Activated naive CD8-positive, alpha-beta T cell treated with anti-CD3 and anti-CD28 coated beads, Interleukin-2, amount 10 ng/mL, durations not matched to agents 7 days and 5 days (primary cell): ENCODE measurements at places on chromosomes 5 and 9. TPM values are rescaled to one million over a fixed set of nuclear protein-coding genes. Genes with fewer than 3 reads are reported as not detected.

The FOXD4L5 gene
- total RNA-seq = 0.43 TPM

DNA sequence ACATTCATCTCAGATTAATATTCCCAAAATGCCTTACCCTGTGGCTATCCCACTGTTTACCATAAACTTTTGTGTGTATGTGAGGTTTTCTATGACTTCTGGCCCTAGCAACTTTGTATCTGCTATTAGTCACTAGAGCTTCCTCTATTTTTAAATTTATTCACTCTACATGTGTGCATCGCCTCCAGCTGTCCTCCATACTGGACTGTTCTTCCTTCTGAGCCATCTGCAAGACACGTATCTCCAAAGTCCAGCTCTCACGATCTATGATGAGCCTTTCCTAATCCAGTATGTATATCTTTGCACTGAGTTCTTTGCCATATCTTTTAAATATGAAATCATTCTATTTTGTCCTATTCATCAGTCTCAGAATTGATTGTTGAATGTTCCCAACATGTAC is 1.7 kb upstream of the GNG10 start:
- no peak for DNase-seq

The HBEGF gene
- total RNA-seq = 12.8 TPM

The TAF11L7 gene
- total RNA-seq = not detected

- DNase-seq = no peak
Observed at GRCh38 chr5:167778228-167778627, 513.2 kb upstream of the WWC1 start.

The CCDC183 gene
- total RNA-seq = 2.2 TPM

The MIER3 gene
- 25.8 TPM for total RNA-seq

GRCh38 chr9:12916042-12916441 is 141.2 kb downstream of the LURAP1L start:
- DNase-seq = no peak

The LCN12 gene
- total RNA-seq = 0.91 TPM

DNA sequence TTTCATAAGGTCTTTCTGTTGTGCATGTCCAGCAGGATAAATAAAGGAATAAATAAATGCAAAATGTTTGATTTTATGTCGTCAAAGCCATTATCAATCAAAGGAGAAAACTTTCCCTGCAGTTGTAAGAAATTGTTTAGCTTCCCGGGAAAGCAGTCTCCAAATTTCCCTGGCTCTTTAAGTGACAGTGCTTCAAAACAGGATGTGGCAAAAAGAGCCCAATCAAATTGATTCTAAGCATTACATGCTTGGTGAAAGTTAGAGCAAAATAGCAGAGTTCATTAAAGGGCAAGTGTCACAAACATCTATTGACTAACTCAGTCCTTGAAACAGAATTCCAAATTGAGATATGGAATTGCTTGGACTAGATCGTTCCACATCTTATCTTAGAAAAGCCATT is 704.1 kb downstream of the PRELID2 start:
- no peak for DNase-seq

DNA sequence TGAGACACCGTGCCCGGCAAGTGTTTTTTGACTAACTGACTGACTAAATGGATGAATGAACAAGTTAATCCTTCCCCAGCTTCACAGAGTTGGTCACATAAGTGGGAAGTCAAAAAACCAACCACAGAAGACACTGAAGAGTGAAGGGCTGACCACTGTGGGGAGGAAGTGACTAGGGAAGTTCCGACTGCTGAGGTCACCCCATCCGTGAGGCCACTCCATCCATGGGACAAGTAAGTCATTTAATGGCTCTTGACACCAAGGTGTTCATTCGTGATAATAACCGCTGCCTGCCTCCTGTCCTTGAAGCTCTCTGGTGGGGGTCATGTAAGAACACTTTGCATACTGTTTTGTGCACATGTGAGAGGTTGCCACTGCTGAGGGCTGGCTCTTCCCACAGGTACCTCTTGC is 22.2 kb upstream of the CXCL14 start:
- no peak for DNase-seq

GRCh38 chr5:106587-106986 is 14.6 kb downstream of the PLEKHG4B start:
- DNase-seq = no peak

GRCh38 chr5:94621763-94622162 is 3.3 kb downstream of the SLF1 start:
- no peak for DNase-seq

DNA sequence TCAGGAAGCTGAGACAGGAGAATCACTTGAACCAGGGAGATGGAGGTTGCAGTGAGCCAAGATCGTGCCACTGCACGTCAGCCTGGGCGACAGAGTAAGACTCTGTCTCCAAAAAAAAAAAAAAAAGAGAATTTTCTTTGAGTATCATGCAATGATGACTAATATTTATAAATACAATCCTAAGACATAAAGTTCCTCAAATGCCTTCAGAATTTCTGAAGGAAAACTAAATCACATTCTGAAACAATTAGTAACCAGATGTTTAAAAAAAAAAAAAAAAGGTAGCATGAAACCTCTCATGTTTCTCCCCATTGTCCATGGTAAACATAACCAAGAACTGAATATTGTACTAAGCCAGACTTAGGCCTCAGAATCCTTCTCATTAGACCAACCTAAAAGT is 23.1 kb downstream of the MLLT3 start:
- DNase-seq = no peak

DNA sequence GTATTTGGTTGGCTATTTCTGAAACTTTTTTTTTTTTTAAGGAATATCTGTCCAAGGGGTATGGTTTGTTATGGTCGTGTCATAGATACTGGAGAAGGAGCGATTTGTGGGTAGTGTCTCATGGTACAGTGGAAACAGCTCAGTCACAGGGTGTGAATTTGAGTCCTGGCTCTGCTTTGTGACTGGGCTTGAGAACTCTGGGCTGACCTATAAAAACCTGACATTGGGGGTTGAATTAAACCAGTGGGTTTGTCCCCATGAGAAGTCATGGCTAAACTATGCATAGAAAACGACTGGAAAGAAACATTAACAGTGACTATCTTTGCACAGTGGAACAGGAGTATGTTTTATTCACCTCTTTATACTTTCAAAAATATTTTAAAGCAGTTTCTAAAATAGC is 54.7 kb downstream of the MACROH2A1 start:
- no peak for DNase-seq

The SELENOP gene
- total RNA-seq = 0.83 TPM

- no peak for DNase-seq
Observed at GRCh38 chr9:131610231-131610761, 65.0 kb downstream of the PRRT1B start.
